Karpas-422 (cell line): ENCODE measurements at places on chromosomes 1 and 21.
A peak's percentile ranks its signal among the peaks of the same experiment; 100 is the strongest.

DNA sequence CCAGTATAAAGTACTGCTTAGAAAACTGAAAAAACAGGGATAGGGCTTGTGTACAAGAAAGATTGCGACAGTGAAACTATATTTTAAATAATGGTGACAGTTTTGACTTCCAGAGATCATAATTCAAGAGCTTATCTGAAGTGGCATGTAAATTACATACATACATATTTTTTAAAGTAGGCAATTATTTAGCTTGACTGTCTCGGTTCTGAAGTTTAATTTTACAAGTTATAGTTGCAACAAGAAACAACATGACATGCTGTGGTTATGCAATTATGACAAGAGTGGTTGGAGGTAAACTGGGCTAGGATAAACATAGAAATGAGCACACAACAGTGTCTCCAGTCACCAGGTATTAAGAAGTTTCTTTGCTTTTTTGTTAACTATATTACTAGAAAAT lies 4.1 kb downstream of the C1orf21 start:
- DNase-seq = no peak

DNA sequence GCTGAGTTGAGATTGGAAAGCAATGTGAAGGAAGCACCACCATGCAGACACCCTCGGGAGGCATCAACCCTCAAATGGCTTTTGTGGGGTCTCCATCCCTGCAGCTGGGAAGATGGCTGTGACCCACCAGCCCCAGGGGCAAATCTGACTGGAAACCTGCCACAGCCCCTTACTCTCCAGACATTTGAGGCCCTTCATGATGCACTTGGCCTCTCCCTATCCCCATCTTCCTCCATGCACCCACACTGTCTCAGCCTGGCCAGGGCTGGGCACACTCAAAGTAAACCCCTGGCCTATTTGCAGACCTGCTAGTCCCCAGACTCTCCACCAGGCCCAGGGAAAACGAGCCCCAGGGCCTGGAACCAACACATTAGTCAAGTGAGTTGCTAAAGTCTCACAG lies 205.2 kb downstream of the MATN1 start:
- no peak for DNase-seq

- no peak for DNase-seq
These were observed 33.1 kb downstream of the SIPA1L2 start for GRCh38 chr1:232596666-232597303.

DNA sequence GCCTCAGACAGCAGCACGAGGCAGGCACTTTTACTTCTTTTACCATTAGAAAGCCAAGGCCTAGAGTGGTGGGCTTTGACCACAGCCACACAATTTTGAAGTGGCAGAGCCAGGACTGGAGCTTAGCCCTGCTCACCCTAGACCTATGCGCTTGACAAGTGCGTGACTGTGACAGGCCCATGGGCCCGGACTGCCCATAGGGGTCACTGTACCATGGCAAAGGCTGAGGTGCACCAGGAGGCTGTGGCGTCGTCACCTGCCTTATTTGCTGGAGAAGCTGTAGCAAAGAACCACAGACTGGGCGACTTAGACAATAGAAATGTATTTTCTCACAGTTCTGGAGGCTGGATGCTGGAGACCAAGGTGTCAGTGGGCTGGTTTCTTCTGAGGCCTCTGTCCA lies 2.6 kb upstream of the TMEM82 start:
- DNase-seq = peak; percentile 50

DNA sequence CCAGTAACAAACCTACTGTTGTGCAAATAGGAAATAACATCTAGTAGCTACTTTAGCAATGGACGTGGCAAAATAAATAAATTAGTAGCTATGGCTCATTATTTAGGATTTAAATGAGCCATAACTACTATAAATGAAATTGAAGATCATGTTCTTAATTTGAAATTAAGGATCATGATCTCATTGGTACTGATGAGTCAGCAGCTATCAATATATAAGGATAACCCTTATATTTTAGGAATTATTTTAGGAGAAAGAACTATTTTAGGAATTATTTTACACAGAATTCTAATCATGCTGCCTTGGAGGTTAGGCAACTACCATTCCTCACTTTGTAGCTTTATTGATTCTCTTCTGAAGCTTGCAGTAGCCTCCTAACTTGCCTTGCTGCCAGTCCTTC lies 24.0 kb downstream of the DR1 start:
- DNase-seq = peak; percentile 17

- no peak for DNase-seq
These were observed 30.7 kb downstream of the PGM1 start for GRCh38 chr1:63623952-63624351.

GRCh38 chr1:19665496-19666465 lies 1.1 kb downstream of the HTR6 start:
- no peak for DNase-seq

- no peak for DNase-seq
These were observed 442.1 kb upstream of the NR5A2 start for GRCh38 chr1:199585392-199585791.

DNA sequence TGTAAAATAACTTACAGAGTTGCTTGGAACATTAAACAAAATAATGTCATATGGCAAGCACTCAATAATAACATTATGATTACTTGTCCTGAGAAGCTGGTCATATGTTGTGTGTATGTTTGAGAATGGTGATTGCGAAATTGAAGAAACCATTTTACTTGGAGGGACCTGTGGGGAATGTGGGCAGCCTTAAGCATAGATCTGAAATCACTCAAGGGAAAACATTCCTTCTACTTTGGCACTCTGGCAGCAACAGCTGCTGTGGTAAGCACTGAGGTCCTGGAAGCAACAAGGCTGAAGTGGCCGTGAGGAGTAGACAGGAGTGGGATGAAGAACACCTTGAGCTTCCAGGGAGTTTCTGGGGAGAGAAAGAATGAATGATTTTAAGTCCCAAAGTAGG lies 165.4 kb upstream of the ADAMTS5 start:
- DNase-seq = no peak

DNA sequence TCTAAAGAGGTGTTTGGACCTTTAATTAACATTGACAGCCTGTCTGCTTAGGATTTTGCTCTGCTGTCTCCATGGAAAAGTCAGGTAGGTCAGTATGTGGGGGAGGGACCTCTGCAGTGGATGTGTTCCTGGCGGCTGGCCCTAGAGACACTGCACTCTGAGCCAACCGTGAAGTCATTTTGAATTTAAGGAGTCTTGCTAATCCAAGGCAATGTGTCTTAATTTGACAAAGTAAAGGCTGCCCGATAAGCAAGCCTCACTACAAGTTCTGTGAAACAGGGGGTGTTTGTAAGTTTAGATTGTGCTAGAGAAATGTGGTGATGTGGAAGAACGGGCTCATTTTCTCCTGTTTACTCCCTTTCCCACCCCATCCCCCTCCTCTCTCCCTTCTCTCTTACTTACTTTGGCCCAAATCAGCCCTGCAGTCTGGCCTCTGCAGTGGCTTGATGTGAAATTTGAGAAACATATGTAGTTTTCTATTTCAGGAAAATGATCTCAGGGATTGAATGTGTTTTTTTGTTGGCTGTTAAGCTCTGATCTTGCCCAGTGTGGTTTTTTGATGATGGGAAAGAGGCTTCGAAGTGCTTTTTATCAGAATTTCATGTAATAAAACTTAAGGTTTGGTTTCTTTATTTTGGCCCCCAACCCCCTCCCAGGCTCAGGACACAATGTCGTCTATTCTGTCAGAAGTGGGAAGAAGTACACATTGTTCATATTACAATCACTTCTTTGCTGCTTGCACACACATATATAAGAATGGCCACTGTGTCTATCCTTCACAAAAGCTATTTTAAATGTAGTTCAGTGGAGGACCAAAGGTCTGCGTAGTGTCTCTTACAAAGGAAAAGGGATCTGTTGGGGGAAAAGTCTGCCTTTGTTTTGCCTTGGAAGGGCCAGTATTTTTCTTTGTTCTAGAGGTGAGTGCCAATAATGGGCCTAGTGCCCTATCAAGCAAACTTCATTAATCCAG lies 96.6 kb downstream of the FGGY start:
- DNase-seq = no peak
